ENCODE measurements at places on chromosomes 12 and 14.

DNA sequence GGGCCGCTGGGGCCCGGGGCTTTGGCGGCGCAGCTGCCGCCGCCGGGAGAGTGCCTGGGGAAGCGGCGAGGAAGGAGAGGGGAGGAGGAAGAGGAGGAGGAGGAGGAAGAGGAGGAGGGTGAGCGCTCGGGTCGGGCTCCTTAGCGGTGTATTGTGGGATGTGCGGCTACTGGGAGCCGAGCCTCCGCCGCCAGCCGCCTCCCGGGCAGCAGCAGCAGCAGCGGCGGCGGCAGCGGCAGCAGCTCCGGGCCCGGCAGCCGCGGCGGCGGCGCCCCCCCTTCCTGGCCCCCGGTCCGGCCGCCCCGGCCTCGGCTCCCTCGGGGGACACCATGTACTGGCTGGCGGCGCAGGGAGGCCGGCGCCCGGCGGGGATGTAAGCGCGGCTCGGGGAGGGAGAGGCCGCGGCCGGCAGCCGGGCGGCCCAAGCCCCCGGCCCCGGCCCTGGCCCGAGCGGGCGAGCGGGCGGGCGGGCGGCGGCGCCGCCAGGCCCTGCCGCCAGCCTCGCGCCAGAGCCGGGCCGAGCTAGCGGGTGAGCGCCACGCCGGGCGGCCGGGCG lies at the start of gene SETD1B:
SETD1B (plus strand) TSS at position 149 of the 556 bp plus-strand sequence. CDS start 729 bp downstream, outside the sequence.
- peak; percentile 62 for DNase-seq

DNA sequence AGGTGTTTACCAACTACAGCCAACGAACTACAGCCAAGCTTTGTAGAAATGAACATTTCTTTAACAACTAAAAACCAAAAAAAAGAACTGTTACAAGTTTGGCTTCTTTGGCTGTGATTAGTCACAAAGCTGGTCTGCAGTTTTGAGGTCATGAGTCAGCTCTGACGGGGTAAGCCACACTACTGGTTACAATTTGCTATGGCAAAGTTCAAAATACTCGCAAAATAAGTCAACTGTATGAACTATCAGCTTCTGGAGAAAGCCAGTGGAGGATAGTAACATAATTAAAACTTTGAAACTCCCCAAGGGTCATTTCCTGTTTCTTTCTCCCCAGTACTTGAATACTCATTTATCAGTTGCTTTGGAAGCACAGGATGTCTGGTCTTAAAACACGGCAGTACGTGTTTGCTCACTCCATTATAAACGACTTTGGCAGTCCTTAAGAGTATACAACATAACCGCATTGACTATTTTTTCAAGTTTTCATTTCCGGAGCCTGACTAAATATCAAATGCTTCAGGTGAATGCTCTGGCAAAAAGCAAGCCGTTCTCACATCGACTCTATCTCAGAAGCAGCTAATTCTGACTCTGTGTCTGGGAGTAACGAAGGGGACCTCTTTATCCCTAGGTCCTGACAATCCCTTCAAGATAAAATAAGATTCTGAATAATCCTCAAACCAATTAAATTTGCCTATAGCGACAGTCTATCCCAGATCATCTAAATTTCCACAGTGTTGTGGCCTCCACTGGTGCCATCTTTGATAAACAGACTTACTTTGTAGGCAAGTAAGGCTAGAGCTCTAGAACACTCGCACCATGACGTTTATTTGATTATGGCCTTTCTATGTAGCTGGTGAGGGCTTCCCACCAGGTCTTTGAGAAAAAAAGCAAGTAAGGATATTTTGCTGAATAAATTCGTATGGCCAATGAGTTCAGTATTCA lies 10.6 kb downstream of the PHLDA1 start:
- peak; percentile 49 for DNase-seq

GRCh38 chr12:6960593-6961277 lies 9.6 kb downstream of the PTPN6 start:
- DNase-seq: peak; percentile 55

- DNase-seq: no peak
Measured at GRCh38 chr14:33567731-33568130, 383.1 kb downstream of the EGLN3 start.

DNA sequence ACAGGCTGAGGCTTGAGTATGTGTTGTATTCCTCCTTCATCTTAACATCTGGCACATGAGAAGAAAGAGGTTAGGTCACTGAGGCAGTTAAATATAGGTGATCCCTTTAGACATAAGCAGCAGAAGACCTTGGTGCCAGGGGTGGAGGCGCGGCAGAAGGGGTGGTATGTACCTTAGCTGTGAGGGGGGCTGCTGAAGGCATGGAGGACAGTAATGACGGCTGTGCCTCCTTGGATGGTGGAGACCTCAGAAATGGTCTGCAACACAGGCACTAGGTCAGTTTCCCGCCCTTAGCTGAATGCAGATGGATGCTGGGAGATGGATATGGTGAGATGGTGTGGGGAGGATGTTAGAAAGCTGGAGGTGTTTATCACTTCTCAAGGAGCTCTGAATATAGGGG lies 1.5 kb upstream of the PNMA1 start:
- no peak for DNase-seq

DNA sequence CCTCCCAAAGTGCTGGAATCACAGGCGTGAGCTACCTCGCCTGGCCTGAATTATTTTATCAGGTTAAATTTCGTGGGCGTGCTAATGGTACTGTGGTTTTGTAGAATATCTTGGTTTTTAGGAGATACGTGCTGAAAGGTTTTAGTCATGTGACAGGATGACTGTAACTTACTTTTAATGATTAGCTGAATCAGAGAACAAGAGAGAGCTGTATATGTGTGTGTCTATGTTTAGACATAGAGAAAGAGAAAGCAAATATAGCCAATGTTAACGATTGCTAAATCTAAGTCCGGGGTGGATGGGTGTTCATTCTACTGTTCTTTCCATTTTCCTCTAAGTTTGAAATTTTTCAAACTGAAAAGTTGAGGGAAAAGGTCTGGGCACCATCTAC lies 9.2 kb upstream of the PNMA1 start:
- no peak for DNase-seq

- no peak for DNase-seq
Measured at GRCh38 chr14:86166541-86166940, 636.6 kb downstream of the FLRT2 start.

- no peak for DNase-seq
Measured at GRCh38 chr14:99758872-99759545, 34.2 kb upstream of the EML1 start.

- no peak for DNase-seq
Measured at GRCh38 chr14:28375295-28375694, 391.3 kb upstream of the FOXG1 start.

GRCh38 chr12:5785601-5786000 lies 159.5 kb downstream of the ANO2 start:
- no peak for DNase-seq

GRCh38 chr14:21486640-21487087 lies 9.7 kb downstream of the TOX4 start:
- no peak for DNase-seq

DNA sequence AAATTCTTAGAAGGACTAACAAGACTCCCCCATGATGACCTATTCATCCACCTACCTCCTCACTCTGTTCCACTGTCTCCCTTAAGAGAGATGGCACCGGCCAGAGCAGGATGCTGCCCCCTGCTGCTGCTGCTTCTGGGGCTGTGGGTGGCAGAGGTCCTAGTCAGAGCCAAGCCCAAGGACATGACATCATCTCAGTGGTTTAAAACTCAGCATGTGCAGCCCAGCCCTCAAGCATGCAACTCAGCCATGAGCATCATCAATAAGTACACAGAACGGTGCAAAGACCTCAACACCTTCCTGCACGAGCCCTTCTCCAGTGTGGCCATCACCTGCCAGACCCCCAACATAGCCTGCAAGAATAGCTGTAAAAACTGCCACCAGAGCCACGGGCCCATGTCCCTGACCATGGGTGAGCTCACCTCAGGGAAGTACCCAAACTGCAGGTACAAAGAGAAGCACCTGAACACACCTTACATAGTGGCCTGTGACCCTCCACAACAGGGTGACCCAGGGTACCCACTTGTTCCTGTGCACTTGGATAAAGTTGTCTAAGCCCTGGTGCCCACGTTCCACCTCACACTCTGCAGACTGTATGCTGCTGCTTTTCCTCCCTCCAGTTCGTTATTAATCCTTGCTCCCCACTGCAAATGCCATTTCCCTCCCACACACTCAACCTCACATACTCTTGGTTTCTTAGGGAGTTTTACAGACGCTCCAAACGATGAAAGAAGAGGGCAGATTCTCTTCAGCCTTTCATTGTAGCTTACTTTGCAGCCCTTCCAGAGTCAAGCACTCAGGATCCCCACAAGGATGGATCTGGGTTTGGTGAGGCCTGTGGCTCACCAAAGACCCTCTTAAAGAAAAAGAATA lies at the start of gene RNASE8:
RNASE8 (plus strand) TSS at position 20 of the 873 bp plus-strand sequence; CDS start at position 91, 71 bp downstream.
- no peak for DNase-seq

- DNase-seq: no peak
Measured at GRCh38 chr12:108400056-108400455, 60.9 kb upstream of the CMKLR1 start.

- no peak for DNase-seq
Measured at GRCh38 chr14:21255385-21256101, 13.7 kb downstream of the HNRNPC start.

DNA sequence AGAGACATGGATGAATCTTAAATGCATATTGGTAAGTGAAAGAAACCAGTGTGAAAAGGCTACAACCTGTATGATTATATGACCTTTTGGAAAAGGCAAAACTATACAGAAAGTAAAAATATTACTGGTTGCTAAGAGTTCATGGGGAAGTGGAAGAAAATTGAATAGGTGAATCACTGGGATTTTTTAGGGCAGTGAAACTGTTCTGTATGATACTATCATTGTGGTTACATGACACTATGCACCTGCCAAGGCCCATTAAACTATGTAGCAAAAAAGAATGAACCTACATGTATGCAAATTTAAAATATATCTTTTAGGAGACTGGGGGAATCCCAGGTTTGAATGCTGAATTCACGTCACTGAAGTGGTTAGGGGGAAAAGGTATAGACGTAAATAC lies 12.6 kb upstream of the OR8S1 start:
- DNase-seq: no peak

DNA sequence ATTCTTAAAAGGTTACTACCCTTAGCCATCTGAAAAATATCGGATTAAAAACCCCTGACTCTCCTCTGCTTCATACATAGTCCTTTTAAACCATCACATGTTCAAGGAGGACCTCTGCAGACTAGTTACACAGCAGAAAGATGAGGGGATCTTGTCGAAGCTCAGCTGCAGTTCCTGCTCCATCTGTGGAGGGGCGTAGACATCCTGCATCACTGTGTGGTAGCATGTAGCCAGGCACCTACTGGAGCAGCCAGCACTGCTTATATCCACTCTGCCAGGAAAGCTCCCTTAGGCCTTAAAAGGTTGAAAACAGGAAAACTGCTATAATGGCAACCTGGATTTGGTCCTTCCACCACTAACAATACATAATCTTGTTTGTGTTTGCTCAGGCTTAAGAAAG lies 57.6 kb upstream of the STRN3 start:
- DNase-seq: no peak

- no peak for DNase-seq
Measured at GRCh38 chr12:124938587-124938986, 24.1 kb upstream of the UBC start.

- DNase-seq: no peak
Measured at GRCh38 chr12:107130830-107131611, 37.7 kb upstream of the CRY1 start.

- no peak for DNase-seq
Measured at GRCh38 chr12:104815935-104816334, 142.2 kb downstream of the SLC41A2 start.

GRCh38 chr12:102960766-102961465 lies 3.4 kb downstream of the ASCL1 start:
- DNase-seq: no peak

DNA sequence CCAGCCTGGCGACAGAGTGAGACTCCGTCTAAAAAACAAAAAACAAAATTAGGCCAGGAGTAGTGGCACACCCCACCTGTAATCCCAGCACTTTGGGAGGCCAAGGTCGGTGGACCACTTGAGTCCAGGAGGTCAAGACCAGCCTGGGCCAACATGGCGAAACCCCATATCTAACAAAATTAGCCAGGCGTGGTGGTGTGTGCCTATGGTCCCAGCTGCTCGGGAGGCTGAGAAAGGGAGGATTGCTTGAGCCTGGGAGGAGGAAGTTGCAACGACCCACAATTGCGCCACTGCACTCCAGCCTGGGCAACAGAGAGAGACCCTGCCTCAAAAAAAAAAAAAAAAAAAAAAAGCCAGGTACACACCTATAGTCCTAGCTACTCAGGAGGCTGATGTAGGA lies 37.0 kb downstream of the KDM2B start:
- no peak for DNase-seq

DNA sequence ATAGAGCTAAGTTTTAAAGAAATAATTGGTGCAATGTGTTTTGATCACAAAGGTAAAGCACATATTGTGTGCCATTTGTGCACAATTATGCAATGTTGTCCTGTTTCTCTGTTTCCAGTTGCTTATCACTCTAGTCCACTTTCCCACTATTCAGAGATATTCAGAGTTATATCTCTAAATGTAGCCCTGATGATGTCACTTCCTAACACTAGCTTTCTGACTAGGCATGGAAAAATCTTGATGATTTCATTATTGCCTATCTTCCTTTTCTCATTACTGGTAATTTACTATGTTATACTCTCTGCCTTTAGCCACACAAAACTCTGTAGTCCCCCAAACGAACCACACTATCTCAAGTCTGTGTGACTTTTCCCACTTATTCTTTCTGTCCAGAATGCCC lies 221.2 kb downstream of the TRHDE start:
- no peak for DNase-seq

DNA sequence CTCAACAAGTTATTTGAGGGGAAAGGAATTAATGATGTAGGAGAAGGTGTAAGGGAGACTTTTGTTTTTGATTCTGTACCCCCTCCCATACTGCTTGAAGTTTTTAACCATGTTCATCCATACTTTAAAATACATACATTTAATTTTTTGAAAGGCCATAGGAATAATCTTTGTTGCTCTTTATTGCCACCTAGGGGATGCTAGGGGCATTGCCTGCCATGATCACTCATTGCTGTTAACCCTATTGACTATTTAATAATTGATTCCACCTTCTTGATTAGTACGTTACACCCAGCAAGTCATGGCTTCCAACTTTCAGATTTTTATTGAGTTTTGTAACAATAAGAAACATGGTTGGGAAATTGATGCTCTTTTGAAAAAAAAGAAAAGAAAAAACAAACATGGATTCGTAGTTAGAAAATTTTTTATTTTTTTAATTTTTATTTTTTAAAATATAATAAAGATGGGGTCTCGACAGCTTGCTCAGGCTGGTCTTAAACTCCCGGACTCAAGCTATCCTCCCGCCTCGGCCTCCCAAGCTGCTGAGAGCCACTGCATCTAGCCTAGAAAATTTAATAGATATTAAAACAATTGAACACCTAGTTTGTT lies 8.5 kb upstream of the PRKAB1 start:
- no peak for DNase-seq

- DNase-seq: no peak
Measured at GRCh38 chr14:90491221-90491885, 94.5 kb downstream of the CALM1 start.

GRCh38 chr12:76303365-76303764 lies 44.9 kb downstream of the BBS10 start:
- no peak for DNase-seq

All from activated CD4-positive, CD25-positive, alpha-beta regulatory T cell treated with anti-CD3 and anti-CD28 coated beads, Interleukin-2, amount 50 U/mL, for 72 hours (primary cell).